ENCODE measurements at places on chromosomes 7 and 10. TPM values are rescaled to one million over a fixed set of nuclear protein-coding genes. Genes with fewer than 3 reads are reported as not detected.

The TRIM4 gene
- 21.2 TPM for total RNA-seq

The HYAL4 gene
- total RNA-seq: not detected

The SYT15 gene
- total RNA-seq: 6.3 TPM

The HABP2 gene
- total RNA-seq: not detected

The MET gene
- total RNA-seq: 18.4 TPM

The KIAA1217 gene
- 74.8 TPM for total RNA-seq

The TBC1D12 gene
- total RNA-seq: 13.2 TPM

Measured in mesenteric fat pad (tissue), 1 donor.